ENCODE measurements at places on chromosomes 6 and 20.

DNA sequence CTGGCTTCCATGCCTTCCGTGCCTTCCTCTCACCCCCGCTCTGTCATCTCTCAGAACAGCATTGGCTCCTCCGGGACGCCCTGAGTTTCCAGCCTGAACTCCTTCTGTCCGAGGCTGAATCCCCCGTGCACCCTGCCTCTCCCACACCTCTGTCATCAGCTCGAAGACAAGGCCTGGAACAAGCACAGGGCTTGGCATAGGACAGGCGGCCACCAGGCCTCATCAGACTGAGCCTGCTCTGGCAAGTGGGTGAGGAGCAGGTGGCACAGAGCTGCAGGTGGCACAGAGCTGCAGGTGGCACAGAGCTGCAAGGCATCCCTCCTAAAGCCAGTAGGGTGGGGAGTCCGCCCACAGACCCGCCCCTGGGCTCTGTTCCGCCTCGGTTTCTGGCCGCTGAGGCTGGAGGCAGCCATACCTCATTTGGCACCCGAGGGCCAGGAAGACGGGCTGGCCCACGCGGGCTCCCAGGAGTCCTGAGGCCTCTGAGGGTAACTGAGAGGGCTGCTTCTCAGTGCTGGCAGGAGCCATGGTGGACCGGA is 60.2 kb downstream of the EZR start:
- no peak for DNase-seq

GRCh38 chr6:118523216-118523615 is 24.9 kb upstream of the PLN start:
- DNase-seq = no peak

- no peak for DNase-seq
Observed at GRCh38 chr6:15366003-15366535, 120.2 kb downstream of the JARID2 start.

GRCh38 chr6:48840896-48841295 is 622.2 kb downstream of the MMUT start:
- DNase-seq = no peak

GRCh38 chr20:23095499-23095898 is 9.4 kb upstream of the CD93 start:
- DNase-seq = peak; percentile 47

DNA sequence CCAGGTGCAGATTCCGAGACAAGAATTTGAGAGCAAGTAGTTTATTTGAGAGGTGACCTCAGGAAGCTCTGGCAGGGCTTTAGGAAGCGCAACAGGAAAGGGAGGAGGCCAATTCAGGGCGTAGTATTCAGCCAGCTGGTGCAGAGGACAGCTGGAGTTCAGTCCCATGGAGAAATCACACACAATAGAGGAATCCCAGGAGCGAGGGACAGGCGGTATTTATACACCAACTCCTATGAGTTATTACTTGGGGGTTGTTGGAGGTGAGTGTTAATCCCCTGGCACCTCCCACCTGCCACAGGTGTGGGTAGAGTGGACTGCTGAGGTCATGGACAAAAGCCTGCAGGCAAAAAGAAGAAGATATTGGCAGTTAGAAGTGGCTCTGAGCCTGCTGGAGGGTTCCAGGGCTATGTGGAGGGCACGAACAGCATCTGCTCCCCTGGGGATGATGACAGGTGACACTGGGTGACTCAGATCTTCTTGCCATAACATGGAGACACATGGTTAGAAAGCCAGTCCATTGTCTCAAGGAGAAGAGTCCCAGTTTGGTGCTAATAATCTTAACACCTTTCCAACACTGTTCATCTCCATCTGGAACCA is 13.9 kb upstream of the SULF2 start:
- DNase-seq = no peak

GRCh38 chr6:29994826-29995225 is 52.5 kb downstream of the HLA-A start:
- DNase-seq = no peak

- no peak for DNase-seq
Observed at GRCh38 chr6:101630941-101631340, 237.4 kb downstream of the GRIK2 start.

- peak; percentile 87 for DNase-seq
Observed at GRCh38 chr6:31897612-31898382, at the start of gene EHMT2. TSS of gene EHMT2 (minus strand) at chr6:31897698. CDS start at chr6:31897677, 21 bp downstream.

Data from inflammatory macrophage treated with lipopolysaccharide for 1 hour (primary cell).